ENCODE measurements at places on chromosomes 3 and 15. TPM values are rescaled to one million over a fixed set of nuclear protein-coding genes. Genes with fewer than 3 reads are reported as not detected.

GRCh38 chr3:8001712-8002111 is 499.9 kb upstream of the LMCD1 start:
- no peak for DNase-seq
- no peaks in the 10 kb centered on the region for H3K36me3 ChIP-seq
- no peak overlapping the region for H3K27ac ChIP-seq
- no peaks in the 10 kb centered on the region for H3K27me3 ChIP-seq
- H3K4me1 ChIP-seq = no peaks in the 10 kb centered on the region

GRCh38 chr3:158936530-158937113 is 134.8 kb downstream of the MFSD1 start:
- H3K27me3 ChIP-seq = no peaks in the 10 kb centered on the region
- H3K36me3 ChIP-seq = no peaks in the 10 kb centered on the region
- H3K4me1 ChIP-seq = no peaks in the 10 kb centered on the region

DNA sequence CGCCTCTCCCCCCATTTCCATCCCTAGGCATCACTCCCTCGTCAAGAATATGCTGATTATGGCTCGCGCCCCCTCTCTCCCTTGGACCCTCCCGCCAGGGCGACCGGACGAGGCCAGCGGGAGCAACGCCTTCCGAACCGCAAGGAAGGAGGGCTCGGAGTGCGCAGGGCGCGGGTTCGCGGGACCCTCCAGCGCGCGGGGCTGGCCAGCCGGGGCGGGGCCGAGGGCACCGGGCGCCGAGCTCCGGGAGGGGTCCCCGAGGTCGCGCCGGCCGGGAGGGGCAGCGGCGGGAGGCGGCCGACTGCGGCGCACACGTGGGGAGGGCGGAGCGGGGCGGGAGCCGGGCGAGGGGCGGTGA is 483 bp downstream of the EHD4 start:
- H3K27me3 ChIP-seq = no peaks in the 10 kb centered on the region
- DNase-seq = no peak
- peak overlapping the region; percentile 96 for H3K27ac ChIP-seq
- H3K4me1 ChIP-seq = peaks cover 15% of the 10 kb centered on the region

DNA sequence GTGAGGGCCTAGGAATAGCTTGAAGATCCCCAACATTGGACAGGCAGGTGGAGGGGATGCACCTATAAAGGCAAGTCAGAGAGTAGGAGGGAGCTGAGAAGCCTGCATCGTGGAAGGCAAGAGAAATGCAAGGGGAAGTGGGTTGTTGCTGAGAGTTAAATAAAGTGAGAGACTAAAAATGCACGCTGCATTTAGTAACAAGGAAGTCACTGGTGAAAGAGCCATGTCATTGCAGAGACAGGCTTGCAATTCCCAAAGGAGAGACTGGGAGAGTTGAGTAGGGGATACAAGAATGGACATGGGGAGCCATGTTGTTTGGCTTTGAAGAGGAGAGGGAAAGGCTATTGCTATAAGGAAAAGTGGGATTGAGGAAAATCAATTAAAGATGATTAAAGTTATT is 77.0 kb upstream of the HEG1 start:
- H3K27ac ChIP-seq = no peak overlapping the region
- DNase-seq = no peak
- H3K4me3 ChIP-seq = no peak overlapping the region
- H3K36me3 ChIP-seq = no peaks in the 10 kb centered on the region
- no peaks in the 10 kb centered on the region for H3K4me1 ChIP-seq
- no peaks in the 10 kb centered on the region for H3K27me3 ChIP-seq

DNA sequence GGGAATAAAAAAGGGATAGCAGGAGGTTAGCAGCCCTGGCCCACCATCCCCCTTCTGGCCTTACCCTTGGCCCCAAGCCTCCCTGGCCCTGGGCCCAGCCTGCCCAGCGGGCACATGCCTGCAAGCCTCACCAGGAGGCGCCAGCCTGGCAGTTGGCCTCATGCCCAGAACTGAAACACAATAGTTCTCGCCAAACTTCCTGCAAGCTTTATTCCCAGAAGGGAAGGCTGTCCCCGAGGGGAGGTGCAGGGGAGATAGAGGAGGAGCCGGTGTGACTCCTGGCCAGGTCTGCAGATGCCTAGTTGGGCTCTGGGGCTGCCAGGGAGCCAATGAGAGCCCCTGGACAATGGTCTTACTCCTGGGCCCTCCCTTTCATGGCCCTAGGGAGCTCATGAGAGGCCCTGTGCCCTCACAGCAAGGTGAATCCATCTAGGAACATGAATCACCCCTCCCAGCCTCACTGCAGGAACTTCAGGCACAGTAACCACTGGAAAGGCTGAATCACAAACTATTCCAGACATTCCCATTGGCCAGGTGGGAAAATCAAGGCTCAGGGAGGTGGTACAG is 4.0 kb downstream of the CCDC33 start:
- DNase-seq = peak; percentile 88
- H3K27me3 ChIP-seq = no peaks in the 10 kb centered on the region
- peaks cover 9% of the 10 kb centered on the region for H3K4me1 ChIP-seq

- no peaks in the 10 kb centered on the region for H3K36me3 ChIP-seq
- no peak overlapping the region for H3K4me3 ChIP-seq
- DNase-seq = no peak
- no peaks in the 10 kb centered on the region for H3K27me3 ChIP-seq
- no peak overlapping the region for H3K27ac ChIP-seq
- no peaks in the 10 kb centered on the region for H3K4me1 ChIP-seq
These were observed 149.1 kb upstream of the HACD2 start for GRCh38 chr3:123733805-123734526.

- H3K36me3 ChIP-seq = peaks cover 19% of the 10 kb centered on the region
- H3K27ac ChIP-seq = no peak overlapping the region
- H3K4me3 ChIP-seq = no peak overlapping the region
- no peak for DNase-seq
- no peaks in the 10 kb centered on the region for H3K27me3 ChIP-seq
These were observed 52.8 kb upstream of the UTS2B start for GRCh38 chr3:191383124-191383523.

- H3K27me3 ChIP-seq = no peaks in the 10 kb centered on the region
- H3K27ac ChIP-seq = no peak overlapping the region
- peaks cover 10% of the 10 kb centered on the region for H3K36me3 ChIP-seq
- no peaks in the 10 kb centered on the region for H3K4me1 ChIP-seq
- no peak for DNase-seq
These were observed 19.5 kb downstream of the ZXDC start for GRCh38 chr3:126456211-126456610.

DNA sequence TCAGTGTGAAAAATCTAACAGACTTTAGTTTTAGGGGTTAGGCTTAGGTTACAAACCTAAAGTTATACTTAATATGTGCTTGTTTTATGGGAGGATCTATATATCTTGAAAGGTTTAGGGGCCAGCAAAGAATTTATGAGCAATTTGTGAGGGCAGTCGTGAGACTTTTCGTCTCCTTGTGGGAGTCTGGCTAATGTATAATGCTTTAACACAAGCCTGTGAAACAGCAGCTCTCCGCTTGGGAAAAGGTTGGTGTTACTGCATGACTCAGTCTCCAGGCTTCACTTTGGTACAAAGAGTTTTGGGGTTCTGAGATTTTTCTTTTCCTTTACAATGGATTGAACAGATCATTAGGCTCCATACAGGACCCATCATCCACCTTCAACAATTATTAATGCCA is 79.0 kb upstream of the MFGE8 start:
- no peak for DNase-seq
- H3K36me3 ChIP-seq = no peaks in the 10 kb centered on the region
- H3K27ac ChIP-seq = no peak overlapping the region
- H3K4me3 ChIP-seq = no peak overlapping the region
- H3K4me1 ChIP-seq = no peaks in the 10 kb centered on the region
- H3K27me3 ChIP-seq = no peaks in the 10 kb centered on the region

Gene CASR
- total RNA-seq = 72.8 TPM

- H3K27ac ChIP-seq = no peak overlapping the region
- no peak for DNase-seq
- no peaks in the 10 kb centered on the region for H3K36me3 ChIP-seq
- H3K27me3 ChIP-seq = no peaks in the 10 kb centered on the region
These were observed 35.7 kb downstream of the MGA start for GRCh38 chr15:41695750-41696436.

GRCh38 chr3:47476644-47477199 is 981 bp upstream of the SCAP start:
- H3K4me3 ChIP-seq = no peak overlapping the region
- no peaks in the 10 kb centered on the region for H3K36me3 ChIP-seq
- DNase-seq = no peak
- peaks cover 3% of the 10 kb centered on the region for H3K4me1 ChIP-seq

All from kidney (tissue), 22 donors.